Cardiac fibroblast (primary cell): ENCODE measurements at places on chromosomes 5 and 9.
A peak's percentile ranks its signal among the peaks of the same experiment; 100 is the strongest.

DNA sequence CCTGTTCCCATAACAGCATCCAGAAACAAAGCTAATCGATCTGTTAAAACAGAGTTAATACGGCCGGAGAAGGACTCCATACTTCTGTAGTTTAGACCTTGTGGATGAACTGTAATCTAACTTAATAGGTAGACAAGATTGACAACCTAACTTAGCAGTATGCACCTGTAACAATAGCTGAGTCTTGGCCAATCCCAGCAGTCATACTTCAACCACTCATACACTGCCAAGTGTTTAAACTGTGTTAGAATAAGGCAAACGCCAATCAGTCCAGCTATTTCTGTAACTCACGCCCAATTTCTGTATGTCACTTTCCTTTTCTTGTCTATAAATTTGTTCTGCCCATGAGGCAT, 33.7 kb upstream of the MACIR start:
- DNase-seq, result no peak

DNA sequence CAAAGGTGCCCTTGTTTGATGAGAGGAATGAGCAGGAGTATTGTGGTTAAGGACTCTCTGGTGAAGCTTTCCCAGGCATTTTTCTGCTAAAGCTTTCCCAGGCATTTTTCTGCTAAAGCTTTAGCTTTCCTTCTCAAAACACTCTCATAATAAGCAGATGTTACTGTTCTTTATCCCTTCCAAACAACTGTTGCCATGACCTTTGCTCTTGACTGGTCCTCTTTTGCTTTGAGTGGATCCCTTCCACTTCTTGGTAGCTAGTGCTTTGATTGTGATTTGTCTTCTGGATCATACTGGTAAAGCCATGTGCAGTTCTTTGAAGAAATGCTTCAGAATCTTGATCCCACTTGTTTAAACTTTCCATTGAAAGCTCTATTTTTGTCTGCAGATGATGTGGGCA, 85.8 kb downstream of the GPBP1 start:
- no peak for DNase-seq

GRCh38 chr9:76608575-76609273, 149.7 kb downstream of the GCNT1 start:
- DNase-seq, result no peak

GRCh38 chr9:132670457-132671391, at the start of gene GTF3C4:
Gene GTF3C4 (plus strand): TSS chr9:132670464. CDS start chr9:132670599, 135 bp downstream.
- DNase-seq, result peak; percentile 26

DNA sequence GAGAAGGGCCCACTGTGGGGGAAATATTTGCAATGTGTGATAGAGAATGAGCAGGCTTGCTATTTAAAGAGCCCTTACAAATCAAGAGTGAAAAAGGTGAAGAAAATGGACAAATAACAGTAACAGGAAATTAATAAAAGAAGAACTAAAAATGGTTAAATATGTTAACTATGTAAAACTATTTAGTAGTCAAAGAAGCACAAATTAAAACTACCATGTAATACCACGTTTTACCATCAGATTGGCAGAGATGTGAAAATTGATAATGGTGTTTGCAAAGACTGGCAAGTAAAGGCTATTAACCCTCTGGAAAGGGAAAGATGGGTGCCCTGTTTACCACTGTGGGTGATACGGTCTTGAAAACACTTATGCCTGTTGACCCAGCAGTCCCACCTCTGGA, 23.2 kb upstream of the GRHPR start:
- DNase-seq, result no peak
